HS-27A (cell line): ENCODE measurements at places on chromosomes 2 and 18.

GRCh38 chr2:97743913-97744312 is 30.5 kb downstream of the ZAP70 start:
- no peak for DNase-seq

DNA sequence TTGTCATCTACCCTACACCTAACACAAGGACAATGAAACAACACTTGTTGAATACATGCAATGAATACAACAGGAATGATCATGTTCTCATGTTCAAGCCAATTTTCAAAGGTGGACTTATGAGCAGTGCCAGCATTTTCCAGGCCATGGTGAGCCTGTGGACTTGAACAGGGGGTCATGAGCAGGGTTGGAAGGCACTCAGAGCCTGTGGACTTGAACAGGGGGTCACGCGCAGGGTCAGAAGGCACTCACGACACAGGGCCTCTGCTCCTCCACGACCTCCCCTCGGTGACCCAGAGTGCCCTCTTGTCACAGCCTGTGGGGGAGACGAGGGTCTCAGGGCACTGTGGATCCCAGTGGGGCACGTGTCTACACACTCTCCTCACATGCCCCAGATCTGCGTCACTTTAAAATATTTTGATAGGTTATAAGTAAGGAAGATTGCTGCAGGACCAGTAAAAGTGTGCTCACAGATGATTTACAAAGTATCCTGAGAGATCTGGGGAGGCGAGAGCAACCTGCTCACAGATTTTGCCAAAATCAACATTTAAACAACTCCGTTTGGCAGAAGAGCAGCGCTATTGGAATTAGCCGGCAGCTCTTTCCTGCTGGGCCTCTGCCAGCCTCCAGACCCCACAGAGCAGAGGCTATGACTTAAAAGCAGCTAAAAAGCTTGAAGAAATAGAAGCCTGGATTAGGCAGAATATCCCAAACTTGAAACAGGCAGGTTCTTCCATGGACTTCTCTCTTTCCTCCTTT is 121.9 kb downstream of the TMEM18 start:
- DNase-seq = no peak

DNA sequence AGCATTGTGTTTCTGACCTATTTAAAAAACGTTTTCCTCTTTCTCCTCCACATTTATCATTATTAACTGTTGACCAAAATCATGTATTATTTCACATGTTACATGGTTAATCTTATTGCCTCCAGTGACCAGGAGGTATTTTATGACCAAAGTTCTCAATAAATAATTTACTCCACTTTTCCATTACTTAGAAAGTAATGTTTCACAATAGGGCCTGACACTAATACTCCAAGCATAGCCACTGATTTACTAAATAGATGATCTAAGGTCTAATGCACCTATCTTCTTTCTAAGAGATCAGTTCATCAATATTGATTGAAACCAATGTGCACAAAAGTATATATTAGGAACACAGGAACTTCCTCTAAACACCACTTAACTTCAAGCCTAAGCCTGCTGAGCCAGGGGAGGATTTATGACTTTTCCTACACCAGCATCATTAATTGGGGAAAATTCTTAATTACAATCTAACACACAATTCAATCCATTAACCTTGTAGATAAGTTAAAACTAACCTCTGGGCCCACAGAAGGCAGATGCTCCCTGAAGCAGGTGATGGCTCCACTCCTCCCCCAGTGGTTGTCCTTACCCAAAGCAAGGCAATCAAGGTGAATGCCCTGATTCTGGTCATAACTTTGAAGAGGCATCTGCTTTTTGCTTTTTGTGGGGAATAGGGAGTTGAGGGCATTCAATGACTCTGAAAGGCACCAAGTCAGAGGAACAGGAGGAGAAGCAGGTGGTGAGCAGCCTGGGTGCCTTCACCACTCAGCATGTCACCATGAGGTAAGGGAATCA is 33.9 kb downstream of the RBMS1 start:
- DNase-seq = no peak

GRCh38 chr2:73832930-73833329 is 4.2 kb downstream of the STAMBP start:
- DNase-seq = no peak

DNA sequence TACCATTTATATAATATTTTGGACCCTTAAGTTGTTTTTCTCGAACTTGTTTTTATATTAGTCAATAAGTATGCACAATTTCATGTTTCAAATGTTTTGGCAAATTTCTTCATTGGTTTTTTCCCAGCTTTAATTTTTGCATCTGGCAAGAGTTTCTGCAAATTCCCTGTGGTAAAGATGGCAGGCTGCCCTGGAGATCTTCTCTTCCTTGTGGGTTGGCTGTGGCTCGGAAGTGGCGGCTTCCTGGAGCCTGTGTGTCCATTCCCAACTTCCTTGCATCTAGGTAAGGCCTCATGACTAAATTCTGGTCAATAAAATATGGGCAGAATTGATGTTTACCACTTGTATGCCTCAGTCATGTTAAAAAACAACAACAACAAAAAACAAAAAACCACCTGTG is 818.6 kb downstream of the EPHA4 start:
- no peak for DNase-seq

DNA sequence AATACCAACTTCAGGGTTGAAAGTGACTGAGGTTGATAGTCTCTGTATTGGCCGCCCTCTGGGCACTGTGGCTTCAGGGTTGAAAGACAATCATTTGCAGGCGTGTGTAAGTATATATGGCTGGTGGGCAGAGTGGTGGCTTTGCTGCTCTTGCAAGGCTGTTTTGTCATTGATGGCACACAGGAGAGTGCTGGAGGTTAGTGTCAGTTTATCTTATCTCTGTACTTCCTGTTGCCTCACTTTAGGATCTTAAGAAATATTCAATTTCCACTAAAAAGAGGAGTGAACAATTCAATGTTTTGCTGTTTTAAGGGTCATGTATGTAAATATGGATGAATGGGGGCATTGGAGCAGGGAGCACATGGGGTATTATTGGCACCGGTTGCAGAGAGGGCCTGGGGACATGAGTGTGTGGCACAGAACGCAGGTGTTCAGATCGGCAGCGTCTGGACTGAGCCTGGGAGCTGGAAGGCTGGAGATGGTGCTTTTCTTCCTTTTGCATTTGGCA is 51.5 kb downstream of the NCK2 start:
- no peak for DNase-seq

DNA sequence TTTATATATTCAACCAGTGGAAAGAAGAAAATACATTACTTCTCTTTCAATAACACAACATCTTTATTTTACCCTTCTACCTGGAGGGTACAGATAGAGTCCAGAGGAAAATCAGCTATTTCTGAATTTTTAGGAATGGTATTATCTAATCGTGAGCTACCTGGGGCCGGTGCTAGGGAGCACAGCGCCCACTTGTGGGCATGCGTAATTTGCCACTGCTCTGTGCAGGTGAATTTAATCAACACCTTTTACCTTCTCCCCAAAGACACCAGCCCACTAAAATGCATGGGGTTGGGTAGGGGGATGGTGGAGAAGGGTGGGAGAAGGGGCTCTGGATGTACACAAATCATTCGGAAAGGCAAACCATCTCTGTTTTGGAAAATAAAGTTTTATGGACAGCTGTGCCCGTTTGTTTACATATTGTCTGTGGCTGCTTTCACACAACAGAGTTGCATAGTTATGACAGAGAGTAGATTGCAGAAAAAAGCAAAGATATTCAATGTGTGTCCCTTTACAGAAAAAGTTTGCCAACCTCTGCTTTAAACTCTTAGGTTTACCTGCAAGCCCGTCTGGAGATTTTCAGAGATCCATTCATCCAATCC is 51.5 kb upstream of the DCC start:
- no peak for DNase-seq

DNA sequence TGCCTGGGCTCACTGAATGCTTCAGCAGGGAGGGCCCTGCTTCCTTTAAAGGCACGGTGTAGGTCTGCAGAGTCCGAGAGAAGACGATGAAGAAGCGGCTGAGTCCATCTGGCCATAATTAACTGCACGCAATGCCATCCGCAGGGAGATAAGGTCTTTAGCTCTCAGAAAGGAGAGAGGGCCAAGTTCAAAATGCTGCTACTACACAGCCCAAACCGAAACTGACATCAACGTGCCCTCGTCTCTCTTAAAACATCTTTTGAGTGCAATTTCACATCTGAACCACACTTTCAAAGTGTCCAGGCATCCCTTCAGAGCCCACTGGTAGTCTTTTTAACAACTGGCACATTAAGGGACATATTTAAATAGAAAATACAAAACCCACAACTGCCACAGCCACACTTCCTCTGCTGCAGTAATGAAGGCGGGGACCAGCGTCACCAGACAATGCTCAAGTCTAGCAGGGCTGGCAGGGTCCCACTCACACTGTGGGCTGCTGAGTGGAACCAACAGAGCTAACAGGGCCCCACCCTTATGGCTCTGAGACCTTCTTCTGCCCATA is 35.8 kb downstream of the ST3GAL5 start:
- DNase-seq = no peak

DNA sequence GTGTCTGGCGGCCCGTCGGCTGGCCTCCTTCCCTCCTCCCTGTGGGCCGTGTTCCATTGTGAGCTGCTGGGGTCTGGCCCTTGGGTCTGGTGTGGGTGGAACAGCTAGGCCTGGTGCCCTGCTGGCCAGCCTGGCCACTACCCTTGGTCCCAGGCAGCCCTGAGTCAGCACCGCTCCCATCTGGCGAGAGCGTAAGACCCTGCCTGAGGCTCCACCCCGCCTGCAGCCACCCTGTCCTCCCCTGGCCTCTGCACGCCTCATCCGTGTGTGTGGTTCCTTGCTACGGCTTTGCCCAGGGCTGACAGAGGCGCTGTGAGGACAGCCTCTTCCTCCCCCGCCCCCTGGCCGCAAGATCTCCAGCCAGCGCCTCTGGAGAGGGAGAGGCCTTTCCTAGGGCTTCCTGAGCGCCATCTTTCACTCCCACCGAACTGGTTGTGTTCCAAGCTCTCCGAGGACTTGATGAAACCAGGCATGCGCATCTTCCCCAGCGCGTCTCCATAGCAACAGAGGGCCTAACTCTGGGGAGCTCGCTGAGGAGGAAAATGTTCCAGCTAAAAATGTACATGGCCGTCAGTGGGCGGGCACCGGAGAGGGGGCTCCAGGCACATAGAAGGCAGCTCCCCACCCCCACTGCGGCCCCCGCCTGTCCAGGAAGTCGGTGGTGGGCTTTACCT is 83.0 kb downstream of the STPG4 start:
- peak; percentile 95 for DNase-seq

- DNase-seq = no peak
These were observed 44.5 kb upstream of the MYCN start for GRCh38 chr2:15895615-15896469.

DNA sequence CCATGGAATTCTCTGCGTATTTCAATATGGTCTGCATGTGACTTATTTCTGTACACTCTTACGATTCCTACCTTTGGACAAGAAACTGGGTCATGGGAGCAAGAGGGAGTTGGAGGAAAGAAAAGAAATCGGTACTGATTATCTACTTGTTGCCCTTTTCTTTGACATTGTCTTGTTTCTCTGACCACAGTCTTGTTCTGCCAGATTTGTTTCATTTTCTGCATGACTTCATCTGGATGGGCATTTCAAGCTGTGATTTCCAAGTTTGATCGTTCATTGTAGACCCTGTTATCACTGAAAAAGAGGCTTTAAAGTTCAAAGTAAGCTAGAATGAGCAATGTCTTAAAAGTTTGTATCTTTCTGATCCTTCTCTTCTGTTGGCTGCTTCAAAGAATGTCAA is 2186.3 kb upstream of the CELF4 start:
- no peak for DNase-seq

DNA sequence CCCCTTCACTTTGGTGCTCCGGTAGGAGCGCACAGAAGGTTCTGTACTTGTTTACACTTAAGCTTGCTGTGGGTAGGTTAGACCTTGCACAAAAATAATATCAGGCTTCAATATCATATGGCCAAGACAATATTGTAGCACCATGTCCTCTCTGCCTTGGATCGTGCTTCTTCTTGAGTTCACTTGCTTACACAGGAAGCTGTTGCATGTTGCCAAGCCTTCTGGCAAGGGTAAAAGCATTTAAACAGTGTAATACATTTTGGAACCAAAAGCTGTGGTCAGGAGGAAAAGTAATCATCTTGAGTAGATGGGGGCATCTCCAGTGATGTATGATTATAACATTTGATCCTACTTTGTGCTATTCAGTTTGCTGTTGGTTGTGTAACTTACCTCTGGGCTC is 197.5 kb downstream of the LTBP1 start:
- DNase-seq = no peak

DNA sequence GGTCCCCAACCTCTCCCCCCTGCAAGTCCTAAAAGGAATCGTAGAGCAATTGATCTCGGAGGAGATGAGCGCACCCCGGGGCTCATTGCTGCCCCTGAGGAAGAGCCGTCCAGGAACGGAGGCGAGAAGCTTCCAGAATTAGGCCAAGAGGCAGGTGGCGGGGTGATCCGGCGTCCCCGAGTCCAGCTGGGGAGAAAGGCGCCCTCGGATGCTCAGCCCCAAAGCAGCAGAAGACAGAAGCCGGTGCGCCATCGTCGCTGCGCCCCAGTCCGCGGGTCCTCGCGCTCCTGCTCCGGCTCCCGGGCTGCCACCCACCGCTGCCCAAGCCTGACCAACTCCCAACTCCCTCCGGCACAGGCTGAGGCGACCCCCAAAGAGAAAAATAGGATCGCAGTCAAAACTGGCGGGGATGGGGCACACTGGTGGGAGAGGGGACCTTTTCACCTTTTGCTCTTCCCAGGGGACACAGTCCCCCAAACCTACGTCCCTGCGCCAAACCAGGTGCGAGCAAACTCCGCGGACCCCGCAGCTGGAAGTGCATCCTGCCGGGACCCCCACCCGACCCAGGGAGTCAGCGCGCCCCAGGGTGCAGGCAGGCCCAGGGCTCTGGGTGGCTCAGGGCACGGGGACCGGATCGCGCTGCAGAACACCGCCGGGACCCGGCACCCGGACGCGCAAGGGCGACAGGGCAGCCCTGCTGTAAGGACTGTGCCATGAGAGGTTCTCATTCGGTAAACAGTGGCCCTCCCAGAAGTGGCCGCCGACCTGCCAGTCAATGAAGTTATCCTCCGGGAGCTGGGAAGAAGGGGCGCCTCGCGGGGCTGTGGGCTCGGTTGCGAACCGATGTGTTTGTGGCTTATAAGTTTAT is 8.4 kb upstream of the MEIS1 start:
- DNase-seq = no peak

GRCh38 chr2:179744401-179744800 is 117.0 kb downstream of the ZNF385B start:
- no peak for DNase-seq

DNA sequence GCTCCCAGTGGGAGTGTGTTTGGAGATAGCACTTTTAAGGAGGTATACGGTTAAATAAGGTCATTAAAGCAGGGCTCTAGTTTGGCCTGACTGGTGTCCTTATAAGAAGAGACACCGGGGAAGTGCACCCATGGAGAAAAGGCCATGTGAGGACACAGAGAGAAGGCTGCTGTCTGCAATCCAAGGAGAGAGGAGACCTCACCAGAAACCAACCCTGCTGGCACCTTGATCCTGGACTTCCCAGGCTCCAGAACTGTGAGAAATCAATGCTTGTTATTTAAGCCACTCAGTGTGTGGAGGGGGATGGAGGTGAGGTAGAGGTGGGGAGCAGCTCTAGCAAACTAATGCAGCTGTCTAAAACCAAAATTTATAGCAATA is 62.0 kb downstream of the RPL31 start:
- DNase-seq = no peak

GRCh38 chr2:227415538-227416424 is 28.0 kb upstream of the SCYGR1 start:
- DNase-seq = no peak

GRCh38 chr2:29844713-29845326 is 76.6 kb downstream of the ALK start:
- DNase-seq = peak; percentile 19
